ENCODE measurements at places on chromosomes 6 and 20. TPM values are rescaled to one million over a fixed set of nuclear protein-coding genes. Genes with fewer than 3 reads are reported as not detected.

- DNase-seq: no peak
Observed at GRCh38 chr6:18861204-18861603, 474.1 kb downstream of the RNF144B start.

The CCN2 gene
- total RNA-seq: 17.1 TPM

GRCh38 chr6:89015971-89016370, 52.6 kb upstream of the RNGTT start:
- DNase-seq: no peak

DNA sequence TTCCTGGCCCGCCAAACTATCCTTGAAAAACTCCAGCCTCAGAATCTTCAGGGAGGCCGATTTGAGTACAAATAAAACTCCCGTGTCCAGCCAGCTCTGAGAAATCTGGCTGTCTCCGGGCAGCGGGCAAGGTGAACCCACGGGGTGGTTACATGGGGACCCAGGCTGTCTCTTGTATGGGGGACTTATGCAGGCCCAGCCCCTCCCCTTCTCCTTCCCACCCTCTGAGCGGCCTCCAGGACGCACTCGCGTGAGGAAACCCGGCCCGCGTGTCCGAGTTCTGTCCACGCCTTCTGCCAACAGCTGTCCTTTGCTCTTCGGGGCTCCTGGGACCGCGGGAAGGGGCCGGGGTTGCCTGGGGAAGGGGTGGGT, 36.3 kb upstream of the BLCAP start:
- no peak for DNase-seq

DNA sequence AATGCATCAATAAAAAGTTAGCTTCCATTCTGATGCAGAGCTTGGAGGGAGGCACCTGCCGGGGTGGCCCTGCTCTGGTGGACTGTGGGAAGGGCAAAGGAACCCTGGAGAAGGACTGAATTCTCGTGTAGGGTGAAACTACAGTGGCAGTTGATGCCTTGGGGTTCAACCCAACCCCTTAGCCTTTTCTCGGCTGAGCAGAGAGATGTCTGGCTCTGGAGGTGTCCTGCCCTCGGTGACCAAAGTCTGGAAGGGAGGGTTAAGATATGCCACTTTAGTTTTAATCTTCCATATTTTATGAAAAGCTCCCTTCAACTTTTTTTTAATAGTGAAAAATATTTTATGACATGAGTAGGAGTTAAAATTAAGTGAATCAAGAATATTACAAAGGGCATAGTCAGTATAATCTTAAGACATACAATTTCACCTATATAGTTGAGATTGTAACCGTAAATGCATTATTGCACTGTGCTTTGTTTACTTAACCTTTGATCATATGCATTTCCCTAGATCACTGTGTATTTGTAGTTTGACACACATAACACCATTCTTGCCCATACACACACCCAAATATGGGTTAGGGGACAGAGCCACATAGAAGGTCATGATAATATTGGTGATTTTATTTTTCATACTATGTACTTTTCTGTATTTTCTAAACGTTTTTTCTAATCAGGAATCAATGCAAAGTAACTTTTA, 179.6 kb downstream of the MCHR2 start:
- DNase-seq: no peak

- DNase-seq: peak; percentile 66
Observed at GRCh38 chr20:31605902-31606803, 1.1 kb downstream of the ID1 start.

GRCh38 chr6:149060300-149060984, 257.1 kb upstream of the TAB2 start:
- DNase-seq: peak; percentile 73

DNA sequence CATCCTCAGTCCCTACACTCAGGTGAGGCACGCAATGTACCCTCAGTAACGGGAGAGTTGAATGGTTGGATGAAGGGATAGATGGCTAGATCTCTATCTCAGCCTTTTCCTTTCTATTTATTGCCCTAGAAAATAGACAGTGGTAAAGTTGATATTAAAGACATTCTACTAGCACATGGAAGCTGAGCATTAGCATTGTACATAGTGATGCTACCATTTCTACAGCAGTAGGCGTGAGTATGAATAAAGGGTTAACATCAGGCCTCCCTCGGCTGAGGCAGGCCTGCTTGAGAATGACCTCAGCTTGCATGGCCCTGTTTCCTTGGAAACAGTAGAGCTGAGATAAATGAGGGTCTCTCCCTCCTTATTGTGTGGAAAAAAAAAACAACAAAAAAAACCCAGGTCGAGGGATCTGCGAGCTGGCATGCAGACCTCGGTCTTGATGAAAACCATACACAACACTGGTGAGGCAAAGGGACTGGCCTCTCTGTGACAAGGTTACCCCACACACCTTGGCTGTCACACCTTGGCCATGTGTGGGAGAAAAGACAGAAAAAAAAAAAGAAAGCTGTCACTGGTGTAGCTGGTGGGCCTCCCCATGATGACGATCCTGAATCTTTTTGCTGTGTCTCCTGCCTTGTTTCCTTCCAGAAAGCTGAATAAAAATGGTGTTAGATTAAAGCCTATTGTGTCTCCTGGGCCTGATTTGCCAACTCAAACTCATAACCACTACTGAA, 160.0 kb downstream of the HACE1 start:
- DNase-seq: no peak

GRCh38 chr6:169868458-169868857, 117.0 kb downstream of the ERMARD start:
- peak; percentile 45 for DNase-seq

GRCh38 chr6:38045701-38046305, 226.3 kb downstream of the ZFAND3 start:
- no peak for DNase-seq

GRCh38 chr6:106165885-106166485, 79.8 kb downstream of the PRDM1 start:
- DNase-seq: no peak

GRCh38 chr6:71707059-71707458, 179.3 kb upstream of the RIMS1 start:
- DNase-seq: no peak

DNA sequence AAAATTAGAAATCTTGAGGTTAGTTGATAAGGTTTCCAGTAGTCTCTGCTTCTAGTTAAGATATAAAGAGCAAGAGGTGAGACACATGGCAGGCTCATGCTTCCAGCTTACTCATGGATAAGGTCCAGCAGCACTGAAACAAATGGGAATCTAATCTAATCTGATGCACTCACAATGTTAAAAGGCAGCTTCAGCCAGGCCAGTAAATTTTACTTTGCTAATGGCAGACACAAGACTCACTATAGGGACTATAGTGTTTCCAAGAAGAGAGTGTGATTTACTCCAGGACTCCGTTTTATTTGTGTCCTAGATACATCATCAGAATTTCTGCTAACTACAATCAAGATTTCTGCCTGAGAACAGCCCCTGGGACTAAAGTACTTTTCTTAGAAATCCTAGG, 324.8 kb downstream of the SMOC2 start:
- no peak for DNase-seq

- no peak for DNase-seq
Observed at GRCh38 chr6:105591053-105591452, 188.2 kb upstream of the PREP start.

The GTSF1L gene
- total RNA-seq: not detected

- DNase-seq: no peak
Observed at GRCh38 chr6:113997116-113997515, 26.2 kb upstream of the HDAC2 start.

The SLA2 gene
- total RNA-seq: 1.5 TPM

The TREM1 gene
- total RNA-seq: 2.0 TPM

The FNDC1 gene
- total RNA-seq: 0.64 TPM

DNA sequence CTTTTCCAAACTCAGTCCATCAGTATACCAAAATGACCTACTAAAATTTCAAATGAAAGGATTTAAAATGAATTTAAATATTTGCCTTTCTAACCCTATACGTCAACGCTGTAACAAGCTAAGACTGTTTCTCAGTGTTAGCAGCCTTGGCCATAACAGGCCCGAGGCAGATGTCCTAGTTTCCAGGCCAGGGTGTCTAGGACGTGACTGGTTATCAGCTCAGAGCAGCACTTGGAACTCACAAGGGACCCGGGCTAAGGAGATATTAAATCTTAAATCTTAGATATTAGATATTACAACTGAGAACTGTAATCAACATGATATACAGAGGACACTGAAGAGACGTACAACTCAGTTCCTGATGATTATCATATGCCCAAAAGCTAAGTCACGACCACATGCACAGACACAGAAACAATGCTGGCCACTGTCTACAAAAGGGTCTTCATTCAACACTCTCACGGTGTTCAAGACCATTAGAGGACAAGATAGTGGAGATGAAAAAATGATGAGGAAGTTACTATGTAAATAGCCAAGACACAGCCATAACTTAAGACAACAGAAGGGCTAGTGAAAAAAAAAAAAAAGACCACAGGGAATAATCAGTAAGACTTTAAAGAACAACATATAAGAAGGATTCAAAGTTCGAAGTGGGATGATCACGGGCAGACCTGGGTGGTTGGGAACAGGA, at the start of gene CLDN20:
TSS of gene CLDN20 (plus strand) at position 641 of the 691 bp plus-strand sequence. CDS start 11,707 bp downstream, outside the sequence.
- no peak for DNase-seq

GRCh38 chr6:152452639-152453038, 184.5 kb downstream of the SYNE1 start:
- DNase-seq: no peak

DNA sequence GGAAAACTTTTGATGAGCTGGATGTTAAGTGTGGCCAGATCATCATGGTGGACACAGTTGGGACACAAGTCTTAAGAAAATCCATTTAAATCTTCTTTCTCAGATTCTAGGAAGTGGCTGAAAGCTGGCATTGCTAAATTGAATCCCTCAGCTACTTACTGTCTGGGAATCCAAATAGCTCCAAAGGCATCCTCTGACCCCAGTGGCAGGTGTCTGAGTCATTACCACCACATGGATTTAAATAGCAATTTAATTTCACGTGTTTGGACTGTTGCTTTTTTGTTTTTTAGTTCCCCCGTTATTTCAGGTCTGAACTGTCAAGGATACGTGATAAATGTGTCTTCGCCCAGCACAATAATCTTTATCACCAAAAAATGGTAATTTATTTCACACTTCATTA, 33.2 kb upstream of the HDGFL1 start:
- DNase-seq: no peak

The DACT2 gene
- total RNA-seq: 3.4 TPM

DNA sequence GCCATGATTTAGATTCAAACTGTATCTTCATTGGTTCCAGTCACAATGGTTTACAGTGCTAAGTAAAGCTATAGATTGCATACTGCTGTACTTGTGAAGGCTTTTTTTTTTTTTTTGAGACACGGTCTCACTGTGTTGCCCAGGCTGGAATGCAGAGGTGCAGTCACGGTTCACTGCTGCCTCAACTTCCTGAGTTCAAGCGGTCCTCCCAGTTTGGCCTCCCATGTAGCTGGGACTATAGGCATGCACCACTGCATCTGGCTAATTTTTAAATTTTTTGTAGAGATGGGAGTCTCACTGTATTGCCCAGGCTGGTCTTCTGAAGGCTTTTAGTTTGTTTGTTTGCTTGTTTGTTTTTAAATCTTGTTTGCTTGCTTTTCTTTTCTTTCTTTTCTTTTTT, 24.9 kb downstream of the ITCH start:
- no peak for DNase-seq

DNA sequence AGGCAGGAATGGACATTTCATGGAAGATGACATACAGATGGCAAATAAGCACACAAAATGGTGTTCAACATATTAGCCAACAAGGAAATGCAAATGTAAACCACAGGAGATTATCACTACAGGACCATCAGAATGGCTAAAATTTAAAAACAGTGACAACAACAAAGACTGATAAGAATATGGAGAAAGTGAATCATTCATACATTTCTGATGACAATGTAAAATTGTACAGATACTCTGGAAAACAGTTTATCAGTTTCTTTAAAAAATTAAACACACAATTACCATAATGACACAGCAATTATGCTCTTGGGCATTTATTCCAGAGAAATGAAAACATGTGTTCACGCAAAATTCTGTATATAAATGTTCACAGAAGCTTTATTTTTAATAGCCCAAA, 105.8 kb upstream of the RUNX2 start:
- no peak for DNase-seq

The HUS1B gene
- 1.2 TPM for total RNA-seq

The CST7 gene
- 1.7 TPM for total RNA-seq

The TBXT gene
- total RNA-seq: not detected

DNA sequence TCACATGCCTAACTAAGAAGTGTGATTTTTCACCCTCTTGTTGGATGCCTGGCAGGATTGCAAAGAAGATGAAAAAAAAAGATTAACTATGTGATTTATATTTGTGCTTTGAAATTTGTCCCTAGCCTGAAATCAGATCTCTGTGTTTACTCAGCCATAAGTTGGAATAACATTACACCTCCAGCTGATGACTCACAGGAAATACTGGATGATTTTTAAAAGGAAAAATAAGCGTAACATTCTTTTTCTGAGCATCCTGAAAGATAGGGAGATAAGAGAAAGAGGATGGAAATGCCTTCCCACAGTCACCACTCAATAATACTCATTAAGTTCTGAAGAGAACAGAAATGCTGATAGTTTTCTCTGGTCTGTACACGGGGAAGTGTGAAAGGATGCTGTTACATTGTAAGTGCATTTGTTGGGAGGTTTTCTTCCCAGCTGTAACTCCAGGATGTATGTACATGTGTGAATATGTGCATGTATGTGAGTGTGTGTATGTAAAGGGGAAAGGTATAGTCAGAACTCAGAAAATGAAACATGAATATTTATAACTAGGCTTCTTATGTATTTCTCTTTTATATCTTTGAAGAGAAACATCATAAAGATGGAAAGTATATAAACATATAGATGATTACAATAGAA, 37.4 kb upstream of the RIPPLY2 start:
- no peak for DNase-seq

The GSTA3 gene
- total RNA-seq: not detected

DNA sequence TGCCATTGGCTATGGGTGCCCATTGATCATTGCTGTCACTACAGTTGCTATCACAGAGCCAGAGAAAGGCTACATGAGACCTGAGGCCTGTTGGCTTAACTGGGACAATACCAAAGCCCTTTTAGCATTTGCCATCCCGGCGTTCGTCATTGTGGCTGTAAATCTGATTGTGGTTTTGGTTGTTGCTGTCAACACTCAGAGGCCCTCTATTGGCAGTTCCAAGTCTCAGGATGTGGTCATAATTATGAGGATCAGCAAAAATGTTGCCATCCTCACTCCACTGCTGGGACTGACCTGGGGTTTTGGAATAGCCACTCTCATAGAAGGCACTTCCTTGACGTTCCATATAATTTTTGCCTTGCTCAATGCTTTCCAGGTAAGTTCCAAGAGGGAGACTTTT, 16.4 kb downstream of the ADGRF4 start:
- DNase-seq: no peak

GRCh38 chr20:43528258-43528875, 20.9 kb downstream of the L3MBTL1 start:
- DNase-seq: no peak

The GPLD1 gene
- total RNA-seq: 0.36 TPM

The RAD21L1 gene
- total RNA-seq: not detected

- no peak for DNase-seq
Observed at GRCh38 chr6:75094614-75095200, 111.1 kb downstream of the COL12A1 start.

GRCh38 chr20:36449663-36450062, 91.7 kb upstream of the MYL9 start:
- no peak for DNase-seq

The FLRT3 gene
- total RNA-seq: 2.7 TPM

The CST4 gene
- not detected for total RNA-seq

GRCh38 chr20:18287546-18287914, 797 bp upstream of the ZNF133 start:
- DNase-seq: peak; percentile 59
